ENCODE measurements at places on chromosomes 3 and 15.

GRCh38 chr15:97146929-97147870, 813.3 kb upstream of the ARRDC4 start:
- H3K36me3 ChIP-seq: no peaks in the 10 kb centered on the region
- no peak for DNase-seq
- H3K4me3 ChIP-seq: no peak overlapping the region
- H3K27me3 ChIP-seq: no peaks in the 10 kb centered on the region
- H3K27ac ChIP-seq: no peak overlapping the region
- H3K4me1 ChIP-seq: no peaks in the 10 kb centered on the region

- DNase-seq: no peak
- H3K36me3 ChIP-seq: no peaks in the 10 kb centered on the region
- H3K4me3 ChIP-seq: no peak overlapping the region
- no peaks in the 10 kb centered on the region for H3K4me1 ChIP-seq
- no peaks in the 10 kb centered on the region for H3K27me3 ChIP-seq
Measured at GRCh38 chr3:173932624-173933023, 535.1 kb downstream of the NLGN1 start.

DNA sequence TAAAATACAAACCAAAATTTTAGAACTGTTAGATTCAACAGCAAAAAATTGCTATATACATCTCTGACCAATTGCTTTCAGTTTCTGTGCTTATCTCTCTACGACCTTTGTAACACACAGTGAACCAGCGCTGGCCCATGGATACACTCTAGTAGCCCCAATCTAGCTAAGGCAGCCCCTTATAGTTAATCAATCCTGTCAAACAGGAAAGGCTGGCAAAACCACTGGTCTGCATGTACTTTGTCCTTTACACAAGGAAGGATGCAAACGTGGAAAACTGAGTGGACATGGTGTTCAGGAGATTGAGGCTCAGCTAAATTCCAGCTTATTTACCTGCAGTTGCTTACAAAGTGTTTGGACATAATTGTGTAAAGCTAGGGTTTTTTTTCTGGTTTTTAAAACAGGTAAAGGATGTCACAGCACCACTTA, 25.9 kb downstream of the ADGRG7 start:
- DNase-seq: no peak
- H3K36me3 ChIP-seq: no peaks in the 10 kb centered on the region
- H3K4me1 ChIP-seq: peaks cover 9% of the 10 kb centered on the region
- H3K27me3 ChIP-seq: peaks cover 2% of the 10 kb centered on the region
- H3K4me3 ChIP-seq: no peak overlapping the region

GRCh38 chr3:29332195-29332637, 51.3 kb downstream of the RBMS3 start:
- H3K27ac ChIP-seq: no peak overlapping the region
- no peak for DNase-seq
- no peak overlapping the region for H3K4me3 ChIP-seq
- no peaks in the 10 kb centered on the region for H3K4me1 ChIP-seq
- no peaks in the 10 kb centered on the region for H3K27me3 ChIP-seq
- no peaks in the 10 kb centered on the region for H3K36me3 ChIP-seq

GRCh38 chr3:5488771-5489170, 301.3 kb downstream of the EDEM1 start:
- H3K27ac ChIP-seq: no peak overlapping the region
- H3K36me3 ChIP-seq: no peaks in the 10 kb centered on the region
- H3K27me3 ChIP-seq: peaks cover 2% of the 10 kb centered on the region
- no peak for DNase-seq

DNA sequence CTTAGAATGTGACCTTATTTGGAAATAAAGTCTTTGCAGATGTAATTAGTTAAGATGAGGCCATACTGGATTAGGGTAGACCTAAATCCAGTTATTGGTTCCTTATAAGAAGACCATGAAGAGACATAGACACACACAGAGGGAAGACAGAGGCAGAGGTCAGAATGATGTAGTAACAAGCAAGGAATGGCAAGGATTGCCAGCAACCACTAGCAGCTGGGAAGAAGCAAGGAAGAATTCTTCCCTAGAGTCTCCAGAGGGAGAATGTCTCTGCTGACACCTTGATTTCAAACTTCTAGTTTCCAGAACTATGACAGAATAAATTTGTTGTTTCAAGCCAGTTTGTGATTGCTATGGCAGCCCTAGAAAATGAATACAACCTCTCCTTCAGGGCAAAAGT, 116.7 kb downstream of the WDR76 start:
- DNase-seq: no peak
- H3K27ac ChIP-seq: no peak overlapping the region
- H3K4me3 ChIP-seq: no peak overlapping the region
- no peaks in the 10 kb centered on the region for H3K36me3 ChIP-seq

DNA sequence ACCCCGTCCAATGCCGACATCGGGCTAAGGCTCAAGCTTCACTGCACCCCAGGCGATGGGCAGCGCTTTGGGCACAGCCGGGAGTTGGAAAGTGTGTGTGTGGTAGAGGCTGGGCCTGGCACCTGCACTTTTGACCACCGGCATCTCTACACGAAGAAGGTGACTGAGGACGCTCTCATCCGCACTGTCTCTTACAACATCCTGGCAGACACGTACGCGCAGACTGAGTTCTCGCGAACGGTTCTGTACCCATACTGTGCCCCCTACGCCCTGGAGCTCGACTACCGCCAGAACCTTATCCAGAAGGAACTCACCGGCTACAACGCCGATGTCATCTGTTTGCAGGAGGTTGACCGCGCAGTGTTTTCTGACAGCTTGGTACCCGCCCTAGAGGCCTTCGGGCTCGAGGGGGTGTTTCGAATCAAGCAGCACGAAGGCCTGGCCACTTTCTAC, 1.0 kb downstream of the PDE12 start:
- peaks cover 44% of the 10 kb centered on the region for H3K4me1 ChIP-seq
- H3K27ac ChIP-seq: peak overlapping the region; percentile 93
- DNase-seq: peak; percentile 62

DNA sequence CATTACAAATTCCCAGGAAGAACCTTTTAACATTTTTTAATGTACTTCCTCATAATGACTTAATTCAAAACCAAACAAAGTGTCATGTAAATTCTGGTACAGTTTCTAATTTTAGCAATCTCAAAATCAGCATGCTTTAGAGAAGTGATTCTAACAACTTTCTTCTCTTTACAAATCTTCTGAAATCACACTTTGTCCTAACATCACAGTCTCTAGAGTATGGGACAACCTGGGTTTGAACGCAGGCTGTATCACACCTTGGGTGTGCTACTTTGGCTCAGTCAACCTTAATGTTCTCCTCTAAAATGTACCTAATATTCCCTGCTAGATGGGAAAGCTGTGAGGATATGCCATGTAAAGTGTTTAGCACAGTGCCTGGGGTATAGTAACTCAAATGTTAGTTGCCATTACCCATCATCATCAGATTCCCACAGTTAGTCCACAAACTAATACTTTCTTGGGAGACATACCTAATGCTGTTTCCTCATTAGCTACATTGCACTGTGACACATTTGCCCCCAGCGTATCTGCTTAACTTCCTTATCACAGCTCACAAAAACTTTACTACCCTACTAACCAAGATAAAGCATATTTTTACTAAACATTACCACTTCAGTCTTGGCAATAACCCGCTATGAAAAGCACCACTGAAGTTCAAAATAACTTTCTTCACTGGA, 3.1 kb downstream of the TSPAN3 start:
- peaks cover 5% of the 10 kb centered on the region for H3K27me3 ChIP-seq
- H3K4me1 ChIP-seq: peaks cover 20% of the 10 kb centered on the region
- no peak overlapping the region for H3K4me3 ChIP-seq
- no peak overlapping the region for H3K27ac ChIP-seq
- no peaks in the 10 kb centered on the region for H3K36me3 ChIP-seq

DNA sequence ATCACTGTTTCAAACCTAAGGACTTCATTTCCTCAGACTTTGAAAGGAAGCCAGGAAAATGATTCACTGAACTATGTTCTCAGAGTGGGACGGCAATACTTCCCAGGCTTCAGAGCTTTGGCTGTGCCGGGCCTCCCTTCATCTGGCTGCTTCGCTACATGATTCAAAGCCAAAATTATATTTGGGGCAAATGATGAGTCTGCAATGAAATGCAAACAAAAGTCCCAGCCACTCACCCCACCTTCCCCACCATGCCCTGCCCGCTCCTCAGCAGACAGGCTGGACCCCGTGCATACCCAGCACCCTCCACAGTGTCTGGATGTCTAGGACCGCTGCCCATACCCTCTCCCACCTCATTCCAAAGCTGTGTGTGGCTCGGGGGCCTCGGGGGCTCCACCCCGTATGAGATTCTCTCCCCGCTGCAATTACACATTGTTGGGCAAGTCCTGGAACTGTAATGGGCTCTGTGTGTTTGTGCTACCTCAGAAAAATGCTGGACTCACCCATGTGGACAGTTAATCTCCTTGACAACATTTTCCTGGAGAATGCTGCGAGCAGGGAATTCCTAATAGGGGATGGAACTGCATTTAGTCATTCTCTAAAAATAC, 32.2 kb downstream of the ATP10A start:
- H3K4me3 ChIP-seq: no peak overlapping the region
- H3K27ac ChIP-seq: no peak overlapping the region
- H3K27me3 ChIP-seq: no peaks in the 10 kb centered on the region
- no peak for DNase-seq
- peaks cover 11% of the 10 kb centered on the region for H3K36me3 ChIP-seq

DNA sequence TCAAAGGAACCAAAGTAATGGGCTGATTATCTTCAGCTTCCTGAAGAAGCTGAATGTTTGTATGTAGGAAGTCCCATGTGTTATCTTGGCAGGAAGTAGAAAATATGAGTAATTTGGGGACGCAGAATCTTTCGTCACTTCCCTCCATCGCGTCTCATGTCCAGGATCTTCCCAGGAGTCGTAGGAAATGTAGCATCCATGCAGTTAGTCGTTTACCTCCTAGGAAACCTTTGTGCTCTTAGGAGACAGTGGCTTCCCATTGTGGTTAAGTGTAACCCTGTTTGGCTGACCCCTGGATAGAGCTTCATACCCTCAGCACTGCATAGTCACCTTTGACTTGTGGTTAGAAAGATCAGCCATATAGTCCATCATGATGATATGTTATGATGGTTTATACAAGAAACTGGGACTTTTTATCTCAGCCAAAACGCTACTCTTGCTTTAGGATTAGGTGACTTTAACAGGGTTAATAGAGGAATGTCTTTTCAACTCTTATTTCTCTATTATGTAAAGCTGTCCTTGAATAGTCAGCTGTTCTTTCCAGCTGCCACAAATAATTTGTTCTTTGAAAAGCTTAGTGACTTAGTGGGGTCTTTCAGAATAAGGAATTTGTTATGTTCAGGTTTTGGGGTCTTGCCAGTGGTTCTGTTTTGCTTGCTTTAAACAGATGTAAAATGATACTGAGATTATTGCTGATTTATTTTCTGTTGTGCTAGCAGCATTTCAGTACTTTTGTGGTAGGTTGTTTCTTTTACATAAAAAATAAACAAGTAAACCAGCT, 92.2 kb downstream of the KLHL25 start:
- H3K4me3 ChIP-seq: peak overlapping the region; percentile 69
- H3K27ac ChIP-seq: peak overlapping the region; percentile 88
- peak; percentile 44 for DNase-seq
- no peaks in the 10 kb centered on the region for H3K27me3 ChIP-seq
- H3K4me1 ChIP-seq: peaks cover 60% of the 10 kb centered on the region
- H3K36me3 ChIP-seq: peaks cover 34% of the 10 kb centered on the region

- no peak overlapping the region for H3K4me3 ChIP-seq
- H3K4me1 ChIP-seq: no peaks in the 10 kb centered on the region
- no peaks in the 10 kb centered on the region for H3K27me3 ChIP-seq
- no peaks in the 10 kb centered on the region for H3K36me3 ChIP-seq
- DNase-seq: no peak
- H3K27ac ChIP-seq: no peak overlapping the region
Measured at GRCh38 chr15:87322265-87322664, 934.3 kb downstream of the NTRK3 start.

- H3K4me1 ChIP-seq: peaks cover 13% of the 10 kb centered on the region
- no peaks in the 10 kb centered on the region for H3K36me3 ChIP-seq
- no peaks in the 10 kb centered on the region for H3K27me3 ChIP-seq
Measured at GRCh38 chr3:142028243-142028777, 121.0 kb downstream of the TFDP2 start.

DNA sequence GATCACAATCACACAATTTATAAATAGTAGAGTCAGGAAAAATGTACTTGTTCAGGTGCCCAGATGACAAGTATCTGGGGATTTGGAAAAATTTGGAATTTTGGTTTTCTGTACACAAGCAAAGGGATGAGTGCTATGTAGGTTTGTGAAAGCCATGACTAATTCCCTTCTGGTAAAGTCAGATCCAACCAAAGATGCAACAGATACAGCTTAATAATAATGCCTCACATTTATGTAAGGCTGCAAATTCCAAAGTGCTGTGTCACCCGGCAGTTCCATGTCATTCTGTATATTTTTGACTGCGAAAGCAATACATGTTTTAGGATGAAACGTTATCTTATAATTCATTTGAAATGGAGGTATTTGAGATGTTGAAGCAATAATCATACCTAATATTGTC, 102.7 kb upstream of the AGBL1 start:
- no peak overlapping the region for H3K4me3 ChIP-seq
- H3K27ac ChIP-seq: no peak overlapping the region
- H3K27me3 ChIP-seq: peaks cover 4% of the 10 kb centered on the region

DNA sequence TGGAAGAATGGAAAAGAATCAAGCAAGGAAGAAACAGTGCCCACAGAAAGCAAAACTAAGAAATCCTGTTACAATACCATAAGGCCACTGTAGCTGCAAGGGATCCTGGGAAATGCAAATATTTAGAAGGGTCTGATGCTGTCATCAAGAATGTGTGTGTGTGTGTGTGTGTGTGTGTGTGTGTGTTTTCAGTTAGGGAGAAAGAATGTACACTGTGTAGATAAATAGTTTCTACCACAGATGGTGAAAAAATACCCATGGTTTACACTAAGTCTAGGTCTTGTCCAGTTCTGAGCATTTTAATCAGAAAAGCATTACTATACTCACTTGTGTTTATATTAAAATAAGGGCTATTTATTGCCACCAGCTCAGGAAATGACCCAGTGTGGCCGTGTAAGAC, 355.0 kb downstream of the RBMS3 start:
- no peaks in the 10 kb centered on the region for H3K36me3 ChIP-seq
- no peaks in the 10 kb centered on the region for H3K27me3 ChIP-seq
- H3K27ac ChIP-seq: no peak overlapping the region
- no peaks in the 10 kb centered on the region for H3K4me1 ChIP-seq

DNA sequence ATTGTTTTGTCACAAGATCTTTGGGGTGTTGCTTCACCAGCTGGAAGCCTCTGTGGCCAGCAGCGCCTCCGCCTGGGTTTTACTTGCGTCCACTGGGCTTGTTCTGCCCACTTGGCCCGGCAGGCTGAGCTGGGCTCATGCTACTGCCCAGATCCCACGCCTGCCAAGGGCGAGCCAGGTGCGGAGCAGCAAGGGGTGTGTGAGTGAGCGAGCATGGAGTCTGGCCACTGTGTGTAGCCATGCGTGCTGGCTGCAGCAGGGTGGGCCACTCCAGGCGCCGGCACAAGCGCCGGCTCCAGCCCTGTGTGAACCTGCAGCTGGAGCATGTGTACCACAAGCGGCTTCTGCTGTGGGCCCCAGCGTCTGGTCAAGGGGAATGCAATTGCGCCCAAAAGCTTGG, 416.5 kb upstream of the RGMA start:
- no peaks in the 10 kb centered on the region for H3K36me3 ChIP-seq
- H3K27ac ChIP-seq: no peak overlapping the region
- no peaks in the 10 kb centered on the region for H3K4me1 ChIP-seq
- H3K4me3 ChIP-seq: no peak overlapping the region
- H3K27me3 ChIP-seq: no peaks in the 10 kb centered on the region
- DNase-seq: no peak
